ENCODE measurements at places on chromosomes 1 and 21.

GRCh38 chr1:160499631-160500030, 23.4 kb downstream of the SLAMF6 start:
- DNase-seq, result no peak

GRCh38 chr1:24437631-24438396, 22.2 kb downstream of the NIPAL3 start:
- DNase-seq, result no peak

GRCh38 chr1:187469836-187470235, 641.1 kb downstream of the PLA2G4A start:
- DNase-seq, result no peak

GRCh38 chr1:201084295-201084694, 27.9 kb downstream of the CACNA1S start:
- DNase-seq, result no peak

GRCh38 chr1:15850471-15851001, 3.0 kb downstream of the SPEN start:
- DNase-seq, result no peak

- DNase-seq, result no peak
Observed at GRCh38 chr1:226553266-226553923, 4.8 kb downstream of the STUM start.

DNA sequence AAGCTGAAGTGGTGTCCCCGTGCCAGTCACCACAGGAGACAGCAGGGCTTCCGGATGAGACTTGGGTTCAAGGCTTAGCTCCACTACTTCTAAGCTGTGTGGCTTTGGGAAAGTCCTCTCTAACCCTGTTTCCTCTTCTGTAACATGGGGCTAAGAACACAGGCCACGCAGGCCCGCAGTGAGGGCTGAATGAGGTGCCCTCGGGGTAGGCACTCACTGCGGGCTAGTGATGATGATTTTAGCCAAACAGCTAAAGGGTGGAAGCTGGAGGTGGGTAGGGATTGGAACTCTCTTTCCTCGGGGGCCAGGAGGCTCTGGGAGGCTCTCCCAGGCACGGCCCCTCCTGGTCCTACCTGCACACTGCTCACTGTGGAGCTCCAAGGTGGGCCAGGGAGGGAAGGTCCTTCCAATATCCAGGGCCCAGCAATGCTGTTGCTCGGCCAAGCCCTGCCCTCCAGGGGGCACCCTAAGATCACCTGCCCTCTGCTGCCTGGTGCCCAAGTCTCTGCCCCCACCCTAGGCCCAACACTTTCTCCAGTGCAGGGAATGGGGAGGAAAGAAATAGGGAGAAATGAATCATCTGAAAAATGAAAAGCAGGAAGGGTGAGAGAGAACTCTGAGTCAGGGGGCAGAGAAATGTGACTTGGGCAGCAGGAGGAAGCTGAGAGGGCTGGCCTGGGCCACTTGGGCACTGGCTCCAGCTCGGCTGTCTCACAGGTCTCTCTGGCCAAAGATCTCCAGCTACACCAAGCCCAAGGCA, 19.2 kb upstream of the EVA1B start:
- DNase-seq, result peak; percentile 31

DNA sequence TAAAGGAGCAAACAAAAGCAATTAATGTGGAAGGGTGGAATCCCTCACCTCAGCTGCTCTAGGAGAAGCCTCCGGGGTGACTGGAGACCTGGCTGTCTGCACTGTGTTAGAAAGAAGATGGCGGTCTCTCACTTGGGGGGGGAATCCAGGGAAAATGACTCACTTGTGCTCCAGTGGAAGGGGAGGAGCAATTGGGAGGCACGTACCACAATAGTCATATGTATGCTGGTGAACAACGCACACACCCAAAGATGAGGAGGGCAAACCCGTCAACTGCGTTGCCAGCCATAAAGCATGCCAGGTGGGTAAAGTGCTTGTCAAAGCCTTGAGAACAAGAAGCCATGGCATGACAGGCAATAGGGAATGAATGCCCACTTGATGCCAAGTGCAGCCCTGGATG, 22.1 kb downstream of the PLEKHA6 start:
- no peak for DNase-seq

- DNase-seq, result no peak
Observed at GRCh38 chr1:154844297-154844681, 25.8 kb downstream of the KCNN3 start.

- no peak for DNase-seq
Observed at GRCh38 chr1:2134621-2135307, 59.8 kb downstream of the FAAP20 start.
